ENCODE measurements at places on chromosomes 3 and 15.
A peak's percentile ranks its signal among the peaks of the same experiment; 100 is the strongest.

GRCh38 chr15:69615736-69616135 is 163.1 kb downstream of the RPLP1 start:
- no peak for DNase-seq

DNA sequence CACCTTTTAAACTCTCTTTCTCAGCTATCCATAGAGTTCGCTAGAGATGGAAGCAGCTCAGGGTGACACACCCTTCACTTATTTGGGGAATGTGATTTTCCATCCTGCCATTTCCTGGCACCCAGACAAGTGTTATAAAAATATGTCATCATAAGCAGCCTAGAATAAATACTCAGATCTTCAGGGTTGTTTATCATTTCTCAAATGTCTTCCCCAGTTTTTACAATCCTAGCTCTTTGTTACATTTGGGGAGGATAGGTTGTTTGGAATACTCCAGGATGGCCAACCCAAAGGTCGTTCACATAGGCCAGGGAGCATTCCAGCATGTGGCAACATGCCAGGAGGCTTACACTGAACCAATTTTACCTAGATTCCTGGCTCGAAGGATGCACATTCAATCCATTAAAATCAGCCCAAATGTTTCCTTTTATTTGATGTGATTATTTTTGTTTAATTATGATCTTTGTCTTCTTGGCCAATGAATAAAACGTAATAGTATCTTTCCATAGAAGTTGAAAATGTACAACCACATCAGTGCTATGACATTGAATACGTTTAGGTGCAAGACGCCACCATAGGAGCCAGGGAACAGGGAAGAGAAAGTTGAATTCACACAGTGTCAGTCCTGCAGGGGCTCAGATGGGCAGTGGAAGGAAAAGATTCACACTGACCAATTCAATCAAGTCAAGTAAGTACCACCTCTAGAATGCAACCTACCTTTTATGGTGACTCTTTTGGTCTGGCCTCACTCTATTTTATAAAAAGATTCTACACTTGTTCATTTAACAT is 537.7 kb upstream of the MDFIC2 start:
- DNase-seq, result no peak

DNA sequence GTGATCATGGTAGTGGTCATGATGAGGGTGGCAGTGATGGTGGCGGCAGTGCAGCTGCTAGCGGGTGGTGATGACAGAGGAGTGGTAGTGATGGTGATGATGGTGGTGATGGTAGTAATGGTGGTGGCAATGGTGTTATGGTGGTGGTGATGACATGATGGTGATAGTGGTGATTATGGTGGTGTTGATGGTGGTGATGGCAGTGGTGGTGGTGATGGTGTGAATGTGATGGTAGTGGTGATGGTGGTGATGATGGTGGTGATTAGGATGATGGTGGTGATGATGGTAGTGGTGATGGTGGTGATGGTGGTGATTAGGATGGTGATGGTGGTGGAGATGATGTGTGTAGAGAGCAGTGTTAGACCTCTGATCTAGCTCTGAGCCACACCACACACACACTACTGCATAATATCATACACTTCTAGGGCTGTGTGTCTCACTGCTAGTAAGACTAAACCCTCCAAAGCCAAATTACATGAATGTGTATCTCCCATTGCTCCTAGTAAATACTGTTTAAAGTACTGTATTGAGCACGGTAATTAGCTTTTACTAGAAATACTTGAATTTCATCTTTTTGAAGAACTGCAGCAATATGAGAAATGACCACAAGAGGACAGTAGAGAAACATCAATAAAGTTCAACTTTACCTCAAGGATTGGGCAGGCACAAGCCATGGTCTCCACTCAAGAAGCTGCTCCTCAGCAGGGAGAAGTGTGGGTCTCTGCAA is 28.8 kb downstream of the TMED3 start:
- DNase-seq, result peak; percentile 29

GRCh38 chr3:59555593-59556315 is 505.9 kb upstream of the CFAP20DC start:
- no peak for DNase-seq

DNA sequence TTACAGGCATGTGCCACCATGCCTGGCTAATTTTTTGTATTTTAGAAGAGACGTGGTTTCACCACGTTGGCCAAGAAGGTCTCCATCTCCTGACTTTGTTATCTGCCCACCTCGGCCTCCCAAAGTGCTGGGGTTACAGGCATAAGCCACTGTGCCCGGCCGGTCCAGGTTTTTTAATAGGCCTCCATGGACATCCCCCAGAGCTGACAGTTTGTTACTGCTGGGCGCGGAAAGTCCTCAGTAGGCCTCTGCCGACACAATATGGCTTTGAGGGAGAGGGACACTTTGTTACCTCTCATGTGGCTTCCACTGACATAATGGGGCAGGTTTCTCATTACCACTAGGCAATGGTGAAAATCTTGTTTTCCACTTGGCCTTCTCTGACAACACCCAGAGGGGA is 152.0 kb downstream of the WNT7A start:
- DNase-seq, result no peak

- no peak for DNase-seq
Observed at GRCh38 chr3:197603317-197603933, 47.7 kb upstream of the BDH1 start.

DNA sequence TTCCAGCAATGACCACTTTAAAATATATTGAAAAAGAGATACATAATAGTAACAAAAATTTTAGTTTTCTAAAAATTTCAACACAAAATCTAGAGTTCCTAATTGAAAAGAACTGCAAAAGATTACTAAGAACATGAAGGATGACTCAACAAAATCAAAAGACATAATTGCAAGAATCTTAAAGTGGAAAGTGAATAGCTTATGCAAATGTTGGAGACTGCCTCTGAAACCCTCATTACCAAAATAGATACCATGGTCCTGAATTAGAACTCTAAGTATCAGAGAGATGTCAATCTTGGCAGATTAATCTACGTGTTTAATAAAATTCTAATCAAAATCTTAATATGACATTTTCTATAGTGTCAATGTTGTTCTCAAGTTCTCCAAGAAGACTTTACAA is 60.7 kb upstream of the SGO1 start:
- peak; percentile 6 for DNase-seq

DNA sequence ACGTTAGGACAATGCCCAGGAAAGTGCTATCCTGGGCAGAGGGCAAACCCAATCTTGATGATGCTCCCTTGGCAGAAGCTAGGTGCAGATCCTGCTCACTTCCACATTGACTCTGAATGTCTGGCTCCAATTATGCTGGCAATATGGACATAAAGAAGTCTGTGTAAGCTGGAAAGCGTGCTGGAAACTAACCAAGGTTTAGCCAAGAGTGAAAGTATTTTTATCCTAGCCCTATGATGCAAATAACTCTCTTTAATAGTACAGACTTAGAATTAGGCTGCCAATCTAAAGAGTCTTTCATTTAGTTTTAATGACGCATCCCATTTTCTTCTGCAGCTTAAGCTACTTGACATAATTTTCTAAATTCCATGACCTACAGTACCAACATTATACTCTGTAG is 571.8 kb downstream of the TUSC7 start:
- DNase-seq, result no peak

- DNase-seq, result peak; percentile 23
Observed at GRCh38 chr3:40310705-40311104, 1.2 kb downstream of the EIF1B start.

DNA sequence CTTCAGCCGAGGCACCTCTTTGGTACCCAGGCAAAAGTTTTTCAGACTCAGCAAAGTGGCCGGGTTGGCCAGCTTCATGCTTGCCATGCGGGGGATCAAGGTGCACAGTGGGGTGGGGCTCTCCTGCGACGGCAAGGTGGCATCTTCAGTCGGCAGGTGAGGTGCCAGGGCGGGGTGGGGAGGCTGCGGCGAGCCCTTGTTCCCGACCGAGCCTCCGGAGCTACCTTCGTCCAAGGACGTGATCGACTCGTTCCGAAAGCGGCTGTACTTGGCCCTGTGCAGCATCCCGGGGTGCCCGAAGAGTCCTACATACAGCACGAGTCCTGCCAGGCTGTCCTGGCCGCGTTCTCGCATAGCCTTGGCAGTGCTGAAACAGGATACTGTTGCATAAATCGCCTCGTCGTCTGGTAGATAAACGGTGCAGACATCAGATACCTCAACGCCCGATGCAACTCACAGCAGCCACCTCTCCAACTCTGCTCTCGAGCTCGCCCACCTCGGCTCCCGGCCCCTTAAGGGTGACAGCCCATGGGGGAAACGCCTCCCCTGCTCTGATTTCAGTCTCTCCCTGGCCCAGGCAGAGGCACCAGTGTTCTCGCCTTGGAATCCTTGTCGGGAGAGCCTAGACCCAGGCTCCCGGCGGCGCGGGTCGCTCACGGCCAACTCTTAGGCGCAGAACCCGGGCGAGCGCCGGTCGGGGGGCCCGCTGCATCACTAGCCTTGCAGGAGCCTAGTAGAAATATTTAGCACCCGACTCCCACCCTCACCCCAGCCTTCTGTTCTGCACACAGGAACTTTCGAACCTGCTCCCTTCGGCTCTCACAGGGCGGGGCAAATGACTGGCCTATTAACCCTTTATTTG is 826 bp downstream of the SHC4 start:
- peak; percentile 26 for DNase-seq

GRCh38 chr3:143166376-143166775 is 46.8 kb downstream of the CHST2 start:
- no peak for DNase-seq

DNA sequence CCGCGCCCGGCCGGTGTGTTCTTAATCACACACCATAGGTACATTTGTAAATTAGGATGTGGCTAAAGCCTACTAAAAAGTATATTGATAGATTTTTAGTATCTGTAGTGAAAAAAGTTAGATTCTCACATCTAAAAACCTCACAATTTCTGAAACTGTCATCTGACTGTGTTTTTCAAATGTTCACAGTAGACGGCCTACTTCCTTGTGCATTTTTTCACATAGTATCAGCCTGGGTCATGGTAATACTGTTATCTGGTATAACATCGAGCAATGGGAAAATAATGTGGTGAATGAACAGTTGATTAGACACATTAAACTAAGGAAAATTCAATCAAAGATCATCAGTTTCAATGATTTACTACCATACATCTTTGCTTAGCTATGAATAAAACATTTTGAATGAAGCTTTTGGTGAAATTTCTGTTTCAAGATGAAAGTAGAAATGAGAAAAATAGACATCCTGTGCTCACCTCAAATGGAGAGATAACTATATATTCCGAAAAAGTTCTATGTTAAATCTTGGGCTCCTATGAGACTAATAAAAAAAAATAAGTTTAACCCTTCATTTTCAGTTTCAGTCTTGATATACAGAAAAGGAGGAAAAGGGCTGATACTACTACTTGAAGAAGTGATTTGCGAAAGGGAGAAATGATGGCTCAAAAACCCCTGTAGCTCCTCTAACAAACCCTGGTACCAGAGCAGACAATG is 262.7 kb downstream of the ZBTB20 start:
- DNase-seq, result peak; percentile 4

DNA sequence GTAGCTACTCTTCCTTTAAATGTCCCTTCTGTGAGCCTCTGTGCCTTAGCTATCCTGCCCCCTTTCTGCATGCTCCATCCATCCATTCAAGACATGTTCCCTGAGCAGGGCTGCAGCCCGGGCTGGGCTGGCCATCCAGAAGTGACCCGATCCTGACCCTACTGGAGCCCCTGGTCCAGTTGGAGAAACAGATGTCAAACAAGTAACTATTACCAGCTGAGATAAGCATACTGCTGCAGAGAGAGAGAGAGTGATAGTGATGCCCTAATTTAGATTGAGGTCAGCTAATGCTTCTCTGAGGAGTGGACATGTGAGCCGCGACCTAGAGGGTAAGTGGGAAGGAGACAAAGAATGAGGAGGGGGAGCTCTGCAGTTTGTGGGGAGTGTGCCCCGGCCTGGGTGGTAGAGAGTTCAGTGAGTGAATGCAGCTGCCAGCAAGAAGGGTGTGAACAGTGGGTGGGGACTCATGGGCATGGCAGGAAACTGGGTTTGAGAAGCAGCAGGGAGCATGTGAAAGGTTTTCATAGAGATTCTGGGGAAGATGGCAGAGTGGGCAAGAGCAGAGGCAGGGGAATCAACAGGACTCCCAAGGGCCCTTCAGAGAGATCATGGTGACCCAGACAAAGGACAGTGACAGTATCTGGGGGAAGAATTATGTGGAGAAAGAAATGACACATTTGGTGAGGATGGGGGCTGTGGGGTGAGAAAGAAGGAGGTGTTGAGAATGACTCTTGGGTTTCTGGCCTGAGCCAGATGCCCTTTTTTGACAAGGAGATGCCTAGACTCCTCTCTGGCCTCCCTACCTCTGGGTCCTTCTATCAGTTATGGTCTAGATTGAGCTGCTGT is 44.9 kb downstream of the CHCHD6 start:
- DNase-seq, result no peak

DNA sequence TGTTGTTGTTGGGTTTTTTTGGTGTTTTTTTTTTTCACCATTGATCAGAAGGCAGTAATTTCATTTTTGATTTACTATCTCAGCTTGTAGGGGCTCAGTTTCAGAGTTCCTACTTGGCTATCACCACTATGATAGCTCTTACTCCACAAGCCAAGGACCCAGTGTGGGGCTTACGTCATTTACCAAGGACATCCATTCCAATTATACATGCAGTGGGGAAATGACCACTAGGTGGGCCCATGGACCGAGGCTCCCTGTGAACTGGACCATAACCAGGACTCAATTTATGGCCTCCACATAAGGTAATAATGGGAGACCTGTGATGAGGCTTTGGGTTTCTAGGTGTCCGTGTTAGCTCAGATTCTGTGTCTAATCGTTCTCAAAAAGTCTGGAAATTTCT is 67.5 kb upstream of the CACNA1D start:
- DNase-seq, result no peak
